RKO (cell line): ENCODE measurements at places on chromosomes 12 and 14.

GRCh38 chr14:37253905-37254304, 56.2 kb downstream of the MIPOL1 start:
- peak; percentile 65 for DNase-seq

DNA sequence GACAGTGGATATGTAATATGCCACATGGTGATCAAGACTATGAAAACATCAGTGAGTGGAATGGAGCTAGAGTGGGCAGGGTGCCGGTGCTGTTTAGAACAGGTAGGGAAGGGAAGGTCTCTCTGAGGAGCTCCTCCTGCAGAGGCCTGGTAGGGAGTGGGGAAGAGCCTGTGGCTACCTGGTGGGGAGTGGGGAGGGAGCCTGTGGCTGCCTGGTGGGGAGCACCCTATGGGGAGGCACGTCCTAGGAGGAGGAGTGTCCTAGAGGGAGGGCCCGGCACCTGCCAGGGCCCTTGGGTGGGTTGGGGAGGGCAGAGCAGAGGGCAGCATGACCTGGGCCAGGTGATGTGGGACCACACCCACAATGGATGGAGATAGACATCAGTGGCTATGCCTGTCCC, 122.6 kb downstream of the ADGRD1 start:
- DNase-seq: no peak

GRCh38 chr14:99191395-99192027, 80.5 kb downstream of the BCL11B start:
- no peak for DNase-seq

DNA sequence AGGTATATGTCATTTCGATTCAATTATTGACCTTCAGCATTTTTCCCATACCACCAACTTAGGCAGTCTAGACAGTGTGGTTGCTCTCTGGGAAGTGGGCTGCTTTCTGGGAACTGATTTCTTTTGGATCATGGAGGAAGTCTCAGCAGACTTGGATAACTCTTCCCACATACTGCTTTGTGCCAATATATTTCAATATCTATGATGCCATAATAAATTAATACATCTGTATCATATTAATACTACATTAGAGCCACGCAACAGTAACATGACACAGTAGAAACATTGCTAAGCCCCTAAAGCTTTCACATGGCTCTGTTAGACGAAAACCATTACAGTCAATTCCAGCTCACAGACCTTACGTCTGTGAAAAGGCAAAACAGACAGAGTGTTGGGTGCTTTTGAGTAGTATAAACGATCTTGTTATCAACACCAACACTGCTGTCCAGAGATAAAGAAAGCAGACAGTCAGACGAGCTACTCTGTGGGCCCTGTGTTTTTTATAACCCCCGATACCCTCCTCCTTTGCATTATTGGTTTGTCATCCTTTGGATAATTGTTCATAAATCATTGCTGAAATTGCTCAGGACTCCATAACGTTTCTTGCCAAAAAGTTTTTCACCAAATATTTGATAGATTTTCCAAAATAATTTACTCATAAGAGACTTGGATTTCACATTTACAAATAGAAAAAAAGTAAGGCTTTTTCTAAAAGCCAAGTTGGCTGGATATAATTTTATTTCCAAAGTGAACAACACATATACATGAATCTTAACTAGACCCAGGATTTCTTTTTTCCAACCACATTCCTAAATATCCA, 439.7 kb downstream of the ADAMTS20 start:
- no peak for DNase-seq

GRCh38 chr12:106978035-106978800, 8.7 kb downstream of the MTERF2 start:
- DNase-seq: no peak

- no peak for DNase-seq
Observed at GRCh38 chr14:53035336-53036210, 84.7 kb upstream of the FERMT2 start.

DNA sequence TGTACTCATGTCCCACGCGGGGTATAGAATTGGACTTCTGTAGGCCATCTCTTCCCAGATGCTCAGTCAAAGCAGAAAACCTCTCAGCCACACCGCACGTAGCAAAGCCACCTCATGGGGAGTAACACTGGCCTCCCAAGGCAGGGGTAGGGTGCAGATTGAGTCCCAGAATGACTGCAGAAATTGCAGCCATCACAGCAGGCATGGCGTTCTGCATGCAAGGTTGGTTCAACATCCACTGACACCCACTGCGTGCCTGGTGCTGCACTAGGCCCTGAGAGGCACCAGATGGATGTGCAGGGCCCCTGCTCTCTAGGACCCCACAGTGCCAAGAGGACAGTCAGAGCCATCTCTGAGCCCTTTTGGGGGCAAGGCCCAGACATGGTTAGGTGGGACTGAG, 39.9 kb downstream of the RAB35 start:
- no peak for DNase-seq

GRCh38 chr14:24979725-24980239, 70.2 kb downstream of the STXBP6 start:
- no peak for DNase-seq

- DNase-seq: no peak
Observed at GRCh38 chr12:111728795-111729194, 37.9 kb upstream of the ALDH2 start.

GRCh38 chr12:29682088-29682487, 101.7 kb downstream of the TMTC1 start:
- no peak for DNase-seq

DNA sequence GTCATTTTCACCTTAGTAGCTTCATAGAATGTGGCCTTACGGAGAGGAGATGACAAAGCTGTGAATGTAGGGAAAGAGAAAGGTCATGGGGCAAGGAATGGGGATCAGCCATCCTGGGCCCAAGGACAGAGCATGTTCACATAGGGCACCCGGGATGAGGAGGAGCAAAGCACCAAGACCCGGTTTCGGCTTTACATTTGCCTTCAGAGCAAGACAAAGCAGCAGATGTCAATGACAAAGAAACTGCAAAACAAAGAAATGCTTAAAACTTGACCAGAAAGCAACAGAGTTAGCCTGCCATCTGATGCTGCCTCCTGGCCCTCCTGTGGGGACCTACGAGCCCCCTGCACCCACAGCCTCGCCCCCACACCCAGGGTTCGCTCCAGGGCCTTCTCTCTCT, 249.2 kb downstream of the SLC41A2 start:
- DNase-seq: no peak

DNA sequence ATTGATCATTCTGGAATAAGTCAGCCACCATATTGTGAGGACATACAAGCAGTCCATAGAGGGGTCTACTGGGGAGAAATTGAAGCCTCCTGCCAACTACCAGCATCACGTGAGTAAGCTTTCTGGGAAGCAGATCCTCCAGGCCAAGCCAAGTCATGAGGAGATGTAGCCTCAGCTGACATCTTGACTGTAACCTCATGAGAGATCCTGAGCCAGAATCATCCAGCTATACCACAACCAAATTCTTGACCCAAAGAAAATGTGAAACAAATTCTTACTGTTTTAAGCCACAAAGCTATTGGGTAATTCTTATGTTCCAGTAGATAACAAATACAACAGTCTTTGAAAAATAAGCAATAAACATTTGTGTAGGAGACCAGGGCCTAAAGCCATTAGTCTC, 479.4 kb upstream of the DCN start:
- no peak for DNase-seq

DNA sequence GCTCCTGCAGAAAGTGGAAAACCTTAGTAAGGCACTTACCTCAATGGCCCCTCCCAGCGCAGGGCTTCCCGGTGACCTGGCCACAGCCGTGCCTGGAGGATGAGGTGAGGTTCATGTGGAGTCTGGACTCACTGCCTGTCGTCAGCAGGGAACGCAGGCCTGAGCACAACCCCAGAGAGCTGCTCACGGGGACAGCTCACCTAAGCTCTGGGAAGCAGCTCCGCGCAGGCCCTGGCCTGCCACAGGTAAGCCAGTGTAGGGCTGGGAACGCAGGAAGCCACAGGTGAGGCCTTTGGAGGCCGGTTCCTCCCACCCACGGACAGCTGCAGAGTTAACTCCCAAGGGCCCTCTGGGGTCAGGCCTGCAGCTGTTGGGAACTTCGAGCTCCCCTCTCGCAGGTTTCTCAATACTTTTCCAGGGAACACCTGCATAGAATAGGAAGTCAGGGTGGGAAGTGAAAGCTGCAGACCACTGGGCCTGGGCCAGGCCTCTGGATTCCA, 32.7 kb downstream of the ANAPC7 start:
- no peak for DNase-seq

GRCh38 chr14:94671870-94672444, 59.8 kb downstream of the SERPINA3 start:
- DNase-seq: peak; percentile 17

DNA sequence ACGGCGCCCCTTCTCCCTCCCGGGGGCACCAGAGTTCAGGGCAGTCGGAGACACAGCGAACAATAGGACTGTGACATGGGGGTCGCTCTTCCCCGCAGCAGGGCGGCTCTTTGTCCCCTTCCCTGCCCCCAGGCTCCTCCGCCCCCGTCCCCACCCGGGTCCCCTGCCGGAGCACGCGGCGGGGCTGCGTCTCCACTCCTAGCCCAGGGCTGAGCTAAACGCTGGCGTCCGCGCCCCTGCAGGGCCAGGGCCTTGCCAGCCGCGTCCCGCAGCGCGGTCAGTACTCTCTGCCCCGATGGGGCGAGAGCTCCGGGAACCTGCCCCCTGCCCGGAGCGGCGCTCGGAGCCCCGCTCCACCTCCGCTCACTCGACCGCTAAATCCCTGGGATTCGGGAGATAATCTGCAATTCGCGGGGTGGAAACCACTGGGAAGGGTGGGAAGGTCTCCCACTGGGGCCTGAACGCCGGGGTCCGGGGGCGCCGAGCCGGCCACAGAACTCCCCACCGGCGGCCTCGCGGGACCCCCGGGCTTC, 825 bp upstream of the CCDC85C start:
- peak; percentile 33 for DNase-seq

- DNase-seq: no peak
Observed at GRCh38 chr12:5900533-5901205, 44.4 kb downstream of the ANO2 start.

DNA sequence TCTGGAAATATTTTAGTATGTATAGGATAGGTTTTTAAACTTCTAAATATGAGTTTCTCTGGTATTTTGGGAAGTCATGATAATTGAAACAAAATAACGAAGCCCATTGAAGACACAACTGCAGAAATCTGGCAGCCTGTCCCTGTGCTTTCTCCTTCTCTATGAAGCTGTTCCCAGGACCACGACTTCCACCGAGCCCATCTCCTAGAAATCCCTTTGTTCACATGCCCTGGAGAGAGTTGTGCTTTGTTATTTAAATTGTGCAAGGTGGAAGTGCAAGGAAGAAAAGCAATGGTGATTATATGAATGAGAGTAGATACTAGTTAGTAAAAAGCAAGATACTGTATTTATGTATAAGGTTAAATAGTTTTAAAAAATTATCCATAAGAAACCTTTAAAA, 32.2 kb downstream of the STK38L start:
- DNase-seq: no peak

GRCh38 chr14:90522571-90523191, 125.9 kb downstream of the CALM1 start:
- DNase-seq: no peak

- DNase-seq: no peak
Observed at GRCh38 chr14:25394356-25394755, 344.4 kb upstream of the STXBP6 start.

- DNase-seq: peak; percentile 88
Observed at GRCh38 chr14:23094666-23095195, at the start of gene ACIN1. ACIN1 (minus strand) TSS chr14:23095136; CDS start chr14:23095112, 24 bp downstream.

DNA sequence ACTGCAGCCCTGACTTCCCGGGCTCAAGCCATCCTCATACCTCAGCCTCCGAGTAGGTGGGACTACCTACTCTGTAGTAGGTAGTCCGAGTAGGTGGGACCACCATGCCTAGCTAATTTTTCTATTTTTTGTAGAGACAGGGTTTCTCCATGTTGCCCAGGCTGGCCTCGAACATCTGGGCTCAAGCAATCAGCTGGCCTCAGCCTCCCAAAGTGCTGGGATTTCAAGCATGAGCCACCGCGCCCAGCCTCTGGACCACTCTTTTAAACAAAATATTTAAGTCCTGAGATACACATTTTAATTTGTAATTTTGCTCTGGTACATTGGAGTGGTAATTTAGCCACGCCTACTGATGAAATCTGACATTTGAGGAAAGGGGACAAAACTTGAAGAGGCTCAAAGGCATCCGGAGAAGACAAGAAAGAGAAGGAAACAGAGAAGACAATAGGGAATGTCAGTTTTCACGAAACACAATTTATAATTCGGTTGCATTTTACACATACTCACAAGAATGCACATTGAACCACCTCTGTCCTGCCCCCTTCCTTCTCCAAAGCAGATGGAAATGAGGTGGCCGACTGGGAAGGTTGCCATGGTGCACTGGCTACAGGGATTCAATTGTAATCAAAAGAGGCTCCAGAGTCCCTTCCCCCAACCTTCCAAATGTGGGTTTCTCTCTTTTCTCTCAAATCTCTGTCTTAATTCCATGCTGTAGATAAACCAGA, 9.7 kb upstream of the TUBA1A start:
- DNase-seq: no peak

DNA sequence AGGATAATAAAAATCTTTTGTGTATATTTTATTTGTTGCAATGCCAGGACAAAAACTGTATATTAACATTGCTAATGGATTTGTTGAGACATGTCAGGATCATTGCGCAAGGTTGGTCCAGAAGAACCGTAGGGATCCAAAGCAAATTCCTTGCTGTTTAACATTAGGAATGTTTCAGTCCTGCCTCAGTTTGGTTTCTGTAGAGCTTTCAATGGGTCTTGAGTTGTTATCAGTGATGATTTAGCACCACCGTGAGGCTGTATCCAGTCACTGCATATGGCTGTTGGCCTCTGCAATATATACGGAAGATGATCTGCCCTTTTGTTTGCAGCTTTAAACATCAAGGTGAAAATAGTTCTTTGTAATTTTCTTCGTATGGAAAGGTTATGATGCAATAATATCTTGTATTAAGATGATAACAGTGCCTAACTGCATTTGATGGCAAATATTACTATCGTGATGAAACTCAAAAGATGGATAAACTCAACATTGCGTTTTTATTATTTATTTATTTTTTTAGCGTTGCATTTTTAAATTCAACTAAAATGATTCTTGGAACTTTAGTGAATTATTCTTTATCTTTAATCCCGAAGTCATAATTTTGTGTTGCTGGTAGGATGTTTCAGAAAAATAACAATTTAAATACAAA, 231.2 kb downstream of the AKAP6 start:
- peak; percentile 75 for DNase-seq

- peak; percentile 45 for DNase-seq
Observed at GRCh38 chr12:105018012-105018411, 31.9 kb downstream of the NOPCHAP1 start.

GRCh38 chr12:28883406-28883997, 265.6 kb upstream of the FAR2 start:
- DNase-seq: no peak

GRCh38 chr12:56317675-56318074, 1.9 kb upstream of the CNPY2 start:
- no peak for DNase-seq

- peak; percentile 21 for DNase-seq
Observed at GRCh38 chr14:71267007-71267513, 359.8 kb downstream of the PCNX1 start.

DNA sequence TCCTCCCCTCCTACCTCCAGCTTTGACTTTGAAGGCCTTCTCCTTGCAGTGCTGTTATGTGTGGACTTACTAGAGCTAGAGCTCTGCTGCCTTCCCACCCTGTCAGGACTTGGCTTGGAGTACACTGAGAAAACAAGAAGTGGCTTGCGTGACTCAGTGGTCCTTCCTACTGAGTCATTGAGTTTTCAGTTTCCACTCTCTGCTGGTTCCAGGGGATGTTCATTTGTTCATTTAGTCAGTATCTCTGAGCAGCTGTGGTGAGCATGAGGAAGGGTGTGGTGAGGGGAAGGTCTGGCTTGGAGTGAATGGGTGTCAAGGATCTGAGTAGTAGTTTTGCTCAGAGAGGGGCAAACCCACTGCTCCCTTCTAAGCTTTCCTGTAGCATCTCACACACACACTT, 17.2 kb upstream of the ELK3 start:
- peak; percentile 28 for DNase-seq
